SJSA1 (cell line): ENCODE measurements at places on chromosomes 6 and 20. TPM values are rescaled to one million over a fixed set of nuclear protein-coding genes. Genes with fewer than 3 reads are reported as not detected.

DNA sequence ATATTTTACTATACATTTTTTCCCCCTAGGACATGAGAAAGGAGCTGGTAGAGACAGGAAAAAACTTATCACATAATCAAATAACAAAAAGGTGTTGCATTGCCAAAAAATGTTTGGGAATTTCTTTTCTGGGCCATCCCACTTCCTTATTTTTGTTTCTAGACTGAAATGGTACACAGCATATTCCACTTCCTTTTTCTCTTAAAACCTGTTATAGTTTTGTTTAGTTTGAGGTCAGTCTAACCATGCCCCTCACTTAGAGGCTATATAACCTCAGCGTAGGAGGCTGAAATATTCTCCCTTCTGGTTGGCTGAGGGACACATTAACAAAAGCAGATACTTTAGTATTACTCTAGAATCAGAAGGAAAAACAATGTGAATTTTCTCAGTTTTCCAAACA is 323.9 kb downstream of the GJA1 start:
- H3K36me3 ChIP-seq = no peaks in the 10 kb centered on the region
- H3K27me3 ChIP-seq = no peaks in the 10 kb centered on the region
- H3K27ac ChIP-seq = no peak overlapping the region
- peaks cover under 1% of the 10 kb centered on the region for H3K4me1 ChIP-seq

DNA sequence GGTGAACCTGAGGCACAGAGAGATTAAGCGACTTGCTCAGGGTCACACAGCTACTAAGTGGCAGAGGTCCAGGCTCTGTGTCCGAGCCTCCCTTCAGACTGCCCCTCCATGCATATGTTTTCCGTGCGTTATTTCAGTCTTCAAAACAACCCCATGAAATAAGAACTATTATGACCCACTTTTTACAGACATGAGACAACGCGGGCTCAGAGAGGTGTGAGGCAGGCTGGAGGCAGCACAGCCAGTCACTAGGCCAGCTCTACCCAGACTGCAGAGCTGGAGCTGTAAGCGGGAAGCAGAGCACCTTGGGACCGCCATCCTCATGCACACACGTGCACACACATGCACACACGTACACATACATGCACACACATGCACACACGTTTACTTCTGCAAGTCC is 62.3 kb downstream of the PSMG4 start:
- H3K4me1 ChIP-seq = peaks cover 29% of the 10 kb centered on the region
- H3K27me3 ChIP-seq = no peaks in the 10 kb centered on the region
- H3K4me3 ChIP-seq = no peak overlapping the region
- no peaks in the 10 kb centered on the region for H3K36me3 ChIP-seq
- DNase-seq = no peak
- no peak overlapping the region for H3K27ac ChIP-seq

DNA sequence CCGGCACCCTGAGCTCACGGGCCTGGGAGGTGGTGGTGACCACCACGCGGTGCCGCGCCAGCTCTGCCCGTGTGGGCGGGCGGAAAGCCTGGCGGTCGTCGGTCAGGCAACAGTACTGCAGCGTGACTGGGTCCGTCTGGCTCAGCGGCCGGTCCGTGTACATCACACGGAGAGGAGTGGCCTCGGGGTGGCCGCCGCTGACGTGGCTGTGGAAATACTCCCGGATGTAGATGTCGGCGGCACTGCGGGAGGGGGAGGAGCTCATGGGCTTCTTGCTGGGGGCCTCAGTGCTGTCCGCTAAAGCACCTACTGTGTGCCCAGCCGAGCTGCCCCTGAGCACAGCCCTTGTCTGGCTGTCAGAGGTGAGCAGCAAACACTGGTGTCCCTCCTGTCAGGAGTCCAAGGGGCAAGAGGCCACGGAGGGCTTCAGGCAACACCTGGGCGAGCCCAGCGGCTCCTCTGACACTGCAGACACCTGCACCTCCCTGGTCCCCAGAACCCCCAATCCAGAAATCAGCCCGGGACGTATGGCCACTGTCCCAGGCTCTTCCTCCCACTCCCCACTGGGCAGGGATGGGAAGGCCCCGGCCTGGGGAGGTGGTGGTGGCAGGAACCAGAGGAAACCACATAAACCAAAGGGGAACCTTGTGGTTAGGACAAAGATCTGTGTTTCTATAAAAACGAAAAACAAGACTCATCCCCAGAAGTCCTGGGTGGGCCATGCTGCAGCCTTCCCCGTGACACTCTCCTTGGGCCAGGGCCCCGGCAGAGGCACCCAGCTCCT is 6.5 kb downstream of the HELZ2 start:
- no peaks in the 10 kb centered on the region for H3K4me1 ChIP-seq
- no peaks in the 10 kb centered on the region for H3K27me3 ChIP-seq
- H3K4me3 ChIP-seq = no peak overlapping the region
- H3K27ac ChIP-seq = no peak overlapping the region
- DNase-seq = no peak

GRCh38 chr6:14985366-14985765 is 260.5 kb upstream of the JARID2 start:
- DNase-seq = no peak
- no peaks in the 10 kb centered on the region for H3K36me3 ChIP-seq
- H3K4me3 ChIP-seq = no peak overlapping the region
- H3K4me1 ChIP-seq = no peaks in the 10 kb centered on the region
- no peaks in the 10 kb centered on the region for H3K27me3 ChIP-seq

GRCh38 chr6:155212616-155213380 is 51.0 kb upstream of the CLDN20 start:
- 0 out of 2 replicates have a peak overlapping the region, but pooled peaks have one; percentile 0 for H3K4me3 ChIP-seq
- H3K36me3 ChIP-seq = peaks cover 33% of the 10 kb centered on the region
- peak overlapping the region; percentile 85 for H3K27ac ChIP-seq
- peaks cover 34% of the 10 kb centered on the region for H3K4me1 ChIP-seq
- peak; percentile 84 for DNase-seq

DNA sequence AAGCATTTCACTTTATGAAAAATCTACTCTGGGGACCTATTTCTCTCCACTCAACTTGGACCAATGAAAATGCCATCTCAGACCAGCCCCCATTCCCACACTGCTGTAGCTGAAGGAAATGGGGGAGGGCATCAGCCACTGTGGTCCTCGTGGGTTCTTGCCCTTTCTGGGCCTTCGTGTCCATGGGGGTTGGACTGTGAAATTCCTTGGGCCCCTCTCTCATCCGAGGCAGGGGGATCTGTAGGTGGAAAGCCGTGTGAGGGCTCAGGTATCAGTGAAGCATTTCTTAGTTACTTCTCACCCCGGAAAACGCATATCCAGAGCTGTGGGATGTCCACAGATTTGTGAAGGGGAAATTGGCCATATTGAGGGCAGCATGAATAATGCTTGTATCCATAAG is 147.9 kb downstream of the CDC5L start:
- DNase-seq = no peak
- peaks cover 5% of the 10 kb centered on the region for H3K4me1 ChIP-seq
- no peaks in the 10 kb centered on the region for H3K27me3 ChIP-seq
- no peak overlapping the region for H3K27ac ChIP-seq

DNA sequence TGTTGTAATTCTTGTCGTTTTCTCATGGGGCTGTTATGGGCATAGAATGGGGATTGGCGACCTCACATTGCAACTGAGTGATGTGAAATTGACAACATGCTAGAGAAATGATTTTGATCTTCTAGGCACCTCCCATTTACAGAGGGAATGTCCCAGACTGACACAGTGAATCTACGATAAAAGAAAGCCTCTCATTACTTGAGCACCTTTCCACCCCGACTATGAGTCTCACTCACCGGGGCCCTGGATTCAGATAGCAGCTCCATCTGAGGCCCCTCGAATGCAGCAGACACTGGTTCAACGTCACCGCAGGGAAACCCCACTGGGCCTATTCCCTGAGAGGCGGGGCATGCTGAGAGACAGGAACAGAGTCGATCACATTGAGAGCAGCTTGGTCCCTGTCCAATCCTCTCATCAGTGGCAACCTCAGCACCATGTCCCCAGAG is 49.1 kb downstream of the NFATC2 start:
- H3K36me3 ChIP-seq = no peaks in the 10 kb centered on the region
- H3K4me1 ChIP-seq = peaks cover 7% of the 10 kb centered on the region
- DNase-seq = no peak
- peaks cover 4% of the 10 kb centered on the region; the same call in 1 of the 2 replicates for H3K27me3 ChIP-seq

DNA sequence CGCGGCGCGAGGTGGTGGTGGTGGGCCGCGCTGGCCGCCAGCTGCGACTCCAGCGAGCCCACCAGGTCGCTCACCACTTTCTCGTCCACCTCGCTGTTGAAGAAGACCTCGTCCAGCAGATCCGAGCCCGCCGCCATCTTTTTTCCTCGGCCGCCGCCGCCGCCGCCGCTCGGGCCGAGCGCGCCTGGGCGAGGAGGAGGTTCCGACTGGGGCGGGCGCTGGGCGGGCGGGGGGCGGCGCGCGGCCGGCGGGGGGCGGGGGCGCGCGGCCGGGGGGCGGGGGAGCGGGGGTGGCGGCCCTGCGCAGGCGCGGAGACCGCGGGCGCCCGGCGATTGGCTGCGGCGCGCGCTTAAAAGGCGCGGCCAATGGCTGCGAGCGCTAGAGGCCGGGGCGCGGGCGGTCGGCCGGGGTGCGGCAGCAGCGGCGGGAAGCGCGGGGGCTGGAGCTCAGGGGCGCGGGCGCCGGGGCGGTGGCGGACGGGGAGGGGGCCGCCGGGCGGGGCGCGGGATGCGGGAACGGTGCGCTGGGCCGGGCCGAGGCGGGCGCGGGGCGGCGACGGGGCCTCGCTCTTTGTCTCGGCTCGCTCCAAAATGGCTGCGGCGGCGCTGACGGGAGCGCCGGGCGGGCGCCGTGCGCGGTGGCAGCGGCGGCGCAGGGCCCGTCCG is at the start of gene TAF4:
Gene TAF4, minus strand, starts transcription at position 208 of the 665 bp plus-strand sequence. Its CDS starts 71 bp downstream, at position 137.
- peak; percentile 72 for DNase-seq
- peak within 1 kb of the TSS; percentile 72 for H3K27ac ChIP-seq
- peaks cover 18% of the 10 kb centered on the region for H3K36me3 ChIP-seq
- peaks cover 17% of the 10 kb centered on the region for H3K4me1 ChIP-seq
- H3K4me3 ChIP-seq = peak within 1 kb of the TSS; percentile 96
- H3K27me3 ChIP-seq = no peaks in the 10 kb centered on the region

DNA sequence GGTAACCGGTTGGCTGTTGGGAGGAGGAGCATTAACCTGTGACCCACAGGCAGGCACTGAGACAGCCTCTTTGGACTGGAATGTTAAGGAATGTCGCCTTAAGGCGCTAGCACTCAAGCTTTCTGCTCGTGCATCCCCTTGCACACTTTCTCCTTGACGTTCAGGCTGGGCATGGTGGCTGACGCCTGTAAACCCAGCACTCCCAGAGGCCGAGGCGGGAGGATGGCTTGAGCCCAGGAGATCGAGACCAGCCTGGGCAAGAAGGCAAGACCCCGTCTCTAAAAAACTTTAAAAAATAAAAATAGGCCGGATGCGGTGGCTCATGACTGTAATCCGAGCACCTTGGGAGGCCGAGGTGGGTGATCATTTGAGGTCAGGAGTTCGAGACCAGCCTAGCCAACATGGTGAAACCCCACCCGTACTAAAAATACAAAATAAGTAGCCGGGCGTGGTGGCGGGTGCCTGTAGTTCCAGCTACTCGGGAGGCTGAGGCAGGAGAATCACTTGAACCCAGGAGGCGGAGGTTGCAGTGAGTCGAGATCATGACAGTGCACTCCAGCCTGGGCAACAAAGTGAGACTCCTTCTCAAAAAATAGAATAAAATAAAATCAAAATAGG is 1.9 kb upstream of the GID8 start:
- H3K4me3 ChIP-seq = peak overlapping the region; percentile 83
- H3K4me1 ChIP-seq = peaks cover 14% of the 10 kb centered on the region; the same call in 1 of the 2 replicates
- H3K27ac ChIP-seq = no peak overlapping the region
- peaks cover 47% of the 10 kb centered on the region for H3K36me3 ChIP-seq
- no peak for DNase-seq

GRCh38 chr6:120357447-120357846 is 976.8 kb downstream of the TBC1D32 start:
- no peaks in the 10 kb centered on the region for H3K27me3 ChIP-seq
- no peak for DNase-seq
- no peaks in the 10 kb centered on the region for H3K4me1 ChIP-seq
- H3K27ac ChIP-seq = no peak overlapping the region
- H3K36me3 ChIP-seq = no peaks in the 10 kb centered on the region
- no peak overlapping the region for H3K4me3 ChIP-seq

DNA sequence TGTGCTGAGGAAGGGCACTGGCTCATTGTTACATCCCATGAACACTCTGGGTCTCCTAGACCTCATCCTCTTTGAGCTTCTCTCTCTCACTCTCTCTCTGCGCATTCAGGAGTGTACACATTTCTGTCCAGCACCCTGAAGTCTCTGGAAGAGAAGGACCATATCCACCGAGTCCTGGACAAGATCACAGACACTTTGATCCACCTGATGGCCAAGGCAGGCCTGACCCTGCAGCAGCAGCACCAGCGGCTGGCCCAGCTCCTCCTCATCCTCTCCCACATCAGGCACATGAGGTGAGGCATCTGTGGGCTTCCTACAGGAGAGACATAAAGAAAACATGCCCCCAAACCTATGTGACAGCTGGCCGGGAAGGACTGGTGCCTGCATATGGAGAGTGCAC is 286.8 kb downstream of the ESR1 start:
- H3K27ac ChIP-seq = no peak overlapping the region
- H3K4me3 ChIP-seq = no peak overlapping the region
- no peak for DNase-seq
- H3K27me3 ChIP-seq = no peaks in the 10 kb centered on the region

GRCh38 chr6:47147175-47147727 is 105.1 kb upstream of the ADGRF1 start:
- H3K36me3 ChIP-seq = no peaks in the 10 kb centered on the region
- no peaks in the 10 kb centered on the region for H3K27me3 ChIP-seq
- peaks cover 6% of the 10 kb centered on the region; the same call in 1 of the 2 replicates for H3K4me1 ChIP-seq
- DNase-seq = no peak
- H3K4me3 ChIP-seq = no peak overlapping the region
- no peak overlapping the region for H3K27ac ChIP-seq

DNA sequence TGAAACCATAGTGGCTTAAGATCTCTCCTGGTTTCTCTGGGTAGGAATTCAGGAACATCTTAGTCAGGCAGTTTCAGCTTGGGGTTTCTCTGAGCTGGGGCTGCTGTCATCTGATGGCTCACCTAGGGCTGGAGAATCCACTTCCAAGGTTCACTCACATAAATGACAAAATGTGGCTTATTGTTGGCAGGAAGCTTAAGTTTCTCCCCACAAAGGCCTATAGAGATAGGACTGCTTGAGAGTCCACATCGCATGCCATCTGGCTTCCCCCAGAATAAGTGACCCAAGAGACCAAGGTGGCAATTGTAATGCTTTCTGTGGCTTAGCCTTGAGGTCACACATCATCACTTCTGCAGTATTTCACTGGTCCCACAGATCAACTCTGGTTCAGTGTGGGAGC is 131.4 kb downstream of the EDN1 start:
- DNase-seq = no peak
- no peak overlapping the region for H3K4me3 ChIP-seq
- no peaks in the 10 kb centered on the region for H3K36me3 ChIP-seq
- no peak overlapping the region for H3K27ac ChIP-seq

- H3K36me3 ChIP-seq = no peaks in the 10 kb centered on the region
- H3K4me1 ChIP-seq = peaks cover 16% of the 10 kb centered on the region
- H3K27me3 ChIP-seq = no peaks in the 10 kb centered on the region
- no peak overlapping the region; the same call in 1 of the 2 replicates for H3K27ac ChIP-seq
Measured at GRCh38 chr6:148565930-148566663, 180.7 kb upstream of the UST start.

Gene SMLR1
- not detected in 2 replicates for total RNA-seq

Gene LY6G6F
- total RNA-seq = not detected in 2 replicates

Gene ADGB
- not detected in 2 replicates for total RNA-seq

Gene CDSN
- total RNA-seq = not detected in 2 replicates

Gene PAK5
- total RNA-seq = not detected in 2 replicates

Gene MEI4
- not detected in 2 replicates for total RNA-seq

Gene TOX2
- 6.2 TPM in 2 replicates for total RNA-seq

Gene WFDC10B
- total RNA-seq = not detected in 2 replicates

Gene PSMB8
- 107 and 118 TPM in 2 replicates for total RNA-seq

Gene CLIC5
- total RNA-seq = 0.22 and 1.2 TPM in 2 replicates

Gene PAX1
- total RNA-seq = not detected in 2 replicates

Gene TAF11
- total RNA-seq = 63.7 and 72.5 TPM in 2 replicates
